ENCODE measurements at places on chromosomes 12 and 14. TPM values are rescaled to one million over a fixed set of nuclear protein-coding genes. Genes with fewer than 3 reads are reported as not detected.

DNA sequence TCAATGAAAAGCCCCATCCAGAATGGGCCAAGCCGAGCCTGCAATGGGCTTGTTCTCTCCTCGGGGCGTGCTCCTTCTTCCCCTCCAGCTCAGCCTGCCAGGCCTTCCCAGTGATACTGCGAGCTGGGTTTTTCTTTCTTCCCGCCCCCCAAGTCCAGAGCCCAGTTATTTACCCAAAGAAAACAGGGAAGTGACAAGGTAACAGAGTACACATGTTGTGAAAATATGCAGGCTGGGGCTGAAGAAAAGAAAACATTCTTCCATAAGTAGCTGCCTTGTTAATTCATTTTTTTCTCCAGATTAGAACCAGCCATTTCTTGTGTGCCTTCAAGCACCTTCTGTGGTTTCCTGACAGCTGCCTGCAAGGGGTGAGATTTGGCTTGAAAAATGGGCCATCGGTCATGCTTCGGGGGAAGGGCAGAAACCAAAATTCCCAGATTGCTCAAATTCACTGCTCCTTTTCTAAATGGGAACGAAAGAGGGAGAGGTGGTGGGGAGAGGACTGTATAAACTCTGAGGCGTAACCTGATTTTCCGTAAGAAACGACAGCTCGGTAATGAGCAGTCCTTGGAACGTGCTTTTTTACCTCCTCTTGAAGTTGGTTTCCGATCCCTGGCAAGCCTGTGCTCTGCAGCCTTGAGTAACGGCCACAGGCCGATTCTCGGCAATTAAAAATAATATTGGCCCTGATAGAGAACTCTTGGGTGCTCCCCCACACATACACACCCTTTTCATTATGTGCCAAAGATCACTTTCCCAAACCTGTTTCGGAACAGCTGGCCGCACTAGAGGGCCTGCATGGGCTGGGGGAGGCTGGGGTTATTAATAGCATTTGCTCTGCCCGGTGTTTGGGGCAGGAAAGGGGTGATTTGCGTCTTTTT lies 229.4 kb downstream of the ZFP36L1 start:
- H3K4me3 ChIP-seq, result no peak overlapping the region
- H3K36me3 ChIP-seq, result no peaks in the 10 kb centered on the region
- H3K4me1 ChIP-seq, result peaks cover 23% of the 10 kb centered on the region
- no peak for DNase-seq
- no peaks in the 10 kb centered on the region for H3K27me3 ChIP-seq

GRCh38 chr12:77070800-77071449 lies 5.6 kb upstream of the E2F7 start:
- H3K36me3 ChIP-seq, result no peaks in the 10 kb centered on the region
- H3K4me1 ChIP-seq, result peaks cover 7% of the 10 kb centered on the region
- H3K27ac ChIP-seq, result no peak overlapping the region
- H3K27me3 ChIP-seq, result peaks cover 14% of the 10 kb centered on the region
- no peak for DNase-seq

DNA sequence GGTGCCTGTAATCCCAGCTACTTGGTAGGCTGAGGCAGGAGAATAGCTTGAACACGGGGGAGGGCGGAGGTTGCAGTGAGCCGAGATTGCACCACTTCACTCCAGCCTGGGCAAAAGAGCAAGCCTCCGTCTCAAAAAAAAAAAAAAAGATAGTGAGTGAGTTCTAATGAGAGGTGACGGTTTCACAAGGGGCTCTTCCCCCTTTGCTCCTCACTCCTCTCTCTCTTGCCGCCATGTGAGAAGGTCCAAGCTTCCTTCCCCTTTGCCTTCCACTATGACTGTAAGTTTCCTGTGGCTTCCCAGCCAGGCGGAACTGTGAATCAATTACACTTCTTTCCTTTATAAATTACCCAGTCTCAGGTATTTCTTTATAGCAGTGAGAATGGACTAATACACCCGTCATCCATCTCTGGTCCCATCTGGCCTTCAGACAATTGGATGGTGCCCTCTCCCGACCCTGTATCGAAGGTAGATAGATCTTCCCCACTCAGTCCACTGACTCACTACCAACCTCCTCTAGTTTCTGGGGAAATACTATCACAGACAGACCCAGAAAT lies 27.0 kb upstream of the RCOR1 start:
- H3K4me3 ChIP-seq, result no peak overlapping the region
- H3K4me1 ChIP-seq, result peaks cover 8% of the 10 kb centered on the region
- H3K27ac ChIP-seq, result peak overlapping the region; percentile 65
- no peaks in the 10 kb centered on the region for H3K27me3 ChIP-seq

GRCh38 chr12:68487721-68488309 lies 122.9 kb upstream of the RAP1B start:
- DNase-seq, result no peak
- H3K27ac ChIP-seq, result no peak overlapping the region
- peaks cover 11% of the 10 kb centered on the region for H3K4me1 ChIP-seq
- no peak overlapping the region for H3K4me3 ChIP-seq
- H3K27me3 ChIP-seq, result no peaks in the 10 kb centered on the region
- peaks cover 5% of the 10 kb centered on the region for H3K36me3 ChIP-seq

DNA sequence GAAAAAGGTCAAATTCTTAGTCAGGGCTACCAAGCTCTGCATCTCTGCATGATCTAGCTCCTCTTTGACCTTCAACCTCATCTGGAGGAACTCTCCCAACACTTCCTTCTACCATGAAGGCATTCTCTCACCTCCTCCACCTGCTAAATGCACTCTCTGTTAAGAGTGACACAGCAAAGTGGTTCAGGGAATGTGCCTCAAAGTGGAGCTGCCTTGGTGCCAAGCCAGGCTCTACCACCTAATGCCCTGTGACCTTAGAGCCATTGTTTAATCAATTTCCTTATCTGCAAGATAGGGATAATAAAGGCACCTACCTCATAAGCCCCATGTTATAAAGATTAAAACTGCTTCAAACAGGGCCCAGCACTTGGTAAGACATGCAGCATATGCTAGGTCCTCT lies 236.7 kb downstream of the ANO2 start:
- H3K27ac ChIP-seq, result no peak overlapping the region
- H3K4me3 ChIP-seq, result no peak overlapping the region
- no peak for DNase-seq
- peaks cover 9% of the 10 kb centered on the region for H3K27me3 ChIP-seq

GRCh38 chr14:90087433-90087832 lies 25.6 kb downstream of the KCNK13 start:
- H3K27me3 ChIP-seq, result peaks cover 10% of the 10 kb centered on the region
- no peak overlapping the region for H3K4me3 ChIP-seq
- peaks cover 3% of the 10 kb centered on the region for H3K36me3 ChIP-seq
- H3K4me1 ChIP-seq, result no peaks in the 10 kb centered on the region

GRCh38 chr12:71626768-71627167 lies 36.9 kb downstream of the ZFC3H1 start:
- DNase-seq, result no peak
- peaks cover 11% of the 10 kb centered on the region for H3K36me3 ChIP-seq
- H3K27me3 ChIP-seq, result no peaks in the 10 kb centered on the region
- H3K4me1 ChIP-seq, result peaks cover 13% of the 10 kb centered on the region
- no peak overlapping the region for H3K4me3 ChIP-seq

DNA sequence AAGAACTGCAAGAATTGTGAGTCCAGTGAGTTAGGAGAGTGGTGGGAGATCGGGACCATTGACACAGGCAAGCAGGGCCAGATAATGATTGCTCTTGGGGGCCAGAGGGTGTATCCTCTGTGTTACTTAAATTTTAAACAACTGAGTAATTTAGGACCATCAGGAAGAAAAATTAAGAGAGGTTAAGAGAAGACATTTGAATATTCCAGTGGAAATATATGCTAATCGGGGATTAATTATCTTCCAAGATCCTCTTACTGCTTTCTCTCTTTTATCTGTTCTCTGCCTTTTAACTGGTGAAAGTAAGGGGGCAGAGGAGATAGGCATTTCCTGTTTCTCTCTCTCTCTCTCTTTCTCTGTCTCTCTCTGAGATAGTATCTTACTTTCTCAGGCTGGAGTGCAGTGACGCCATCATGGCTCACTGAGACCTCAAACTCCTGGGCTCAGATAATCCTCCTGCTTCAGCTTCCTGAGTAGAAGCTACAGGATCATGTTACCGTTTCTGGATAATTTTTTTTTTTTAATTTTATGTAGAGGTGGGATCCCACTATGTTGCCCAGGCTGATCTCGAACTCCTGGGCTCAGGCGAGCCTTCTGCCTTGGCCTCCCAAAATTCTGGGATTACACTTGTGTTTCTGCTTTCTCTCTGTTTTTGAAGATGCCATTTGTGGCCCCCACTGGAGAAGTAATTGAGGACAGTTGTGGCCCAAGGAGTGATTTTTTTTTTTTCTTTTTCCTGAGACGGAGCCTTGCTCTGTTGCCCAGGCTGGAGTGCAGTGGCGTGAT lies 85.1 kb downstream of the DIP2B start:
- DNase-seq, result no peak
- H3K27me3 ChIP-seq, result no peaks in the 10 kb centered on the region
- peaks cover 15% of the 10 kb centered on the region for H3K4me1 ChIP-seq
- peak overlapping the region; percentile 78 for H3K27ac ChIP-seq
- H3K36me3 ChIP-seq, result no peaks in the 10 kb centered on the region
- peak overlapping the region; percentile 19 for H3K4me3 ChIP-seq

DNA sequence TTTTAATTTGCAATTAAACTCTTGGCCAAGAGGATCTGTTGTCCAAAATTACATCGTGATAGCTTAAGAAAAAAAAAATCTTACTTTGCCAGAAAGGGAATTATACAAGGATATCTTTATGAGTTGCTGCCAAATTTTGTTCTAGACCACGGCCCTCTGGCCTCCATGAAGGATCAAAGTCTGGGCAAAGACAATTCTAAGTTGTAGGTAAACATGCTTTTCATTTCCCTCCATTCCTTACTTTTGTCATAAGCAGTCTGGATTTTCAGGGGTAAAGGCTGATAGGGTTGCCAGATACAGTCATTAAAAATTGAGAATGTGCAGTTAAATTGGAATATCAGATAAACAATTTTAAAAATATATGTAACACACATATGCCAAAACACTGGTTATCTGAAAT lies 135.1 kb downstream of the MON2 start:
- H3K4me1 ChIP-seq, result peaks cover 39% of the 10 kb centered on the region
- peak overlapping the region; percentile 93 for H3K4me3 ChIP-seq
- DNase-seq, result no peak
- no peaks in the 10 kb centered on the region for H3K27me3 ChIP-seq

DNA sequence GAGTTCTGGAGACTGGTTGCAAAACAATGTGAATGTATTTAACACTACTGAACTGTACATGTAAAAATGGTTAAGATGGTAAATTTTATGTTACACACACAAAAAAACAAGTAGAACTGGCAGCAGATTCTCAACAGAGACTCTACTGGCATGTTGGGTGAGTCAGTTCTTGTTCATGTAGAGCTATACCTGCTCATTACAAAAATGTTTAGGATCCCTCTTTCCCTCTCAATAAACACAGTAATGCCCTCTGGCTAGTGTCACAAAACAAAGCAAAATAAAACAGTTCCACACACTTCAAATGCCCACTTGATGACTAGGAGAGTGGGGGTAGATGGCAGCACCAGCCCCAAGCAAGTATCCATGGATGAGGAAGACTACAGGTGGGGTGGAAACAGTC lies 13.7 kb upstream of the ZNF740 start:
- DNase-seq, result no peak
- no peaks in the 10 kb centered on the region for H3K27me3 ChIP-seq

GRCh38 chr14:96309133-96309895 lies 53.3 kb downstream of the BDKRB1 start:
- H3K27me3 ChIP-seq, result no peaks in the 10 kb centered on the region
- DNase-seq, result no peak
- H3K36me3 ChIP-seq, result peaks cover 10% of the 10 kb centered on the region
- peak overlapping the region; percentile 43 for H3K27ac ChIP-seq

DNA sequence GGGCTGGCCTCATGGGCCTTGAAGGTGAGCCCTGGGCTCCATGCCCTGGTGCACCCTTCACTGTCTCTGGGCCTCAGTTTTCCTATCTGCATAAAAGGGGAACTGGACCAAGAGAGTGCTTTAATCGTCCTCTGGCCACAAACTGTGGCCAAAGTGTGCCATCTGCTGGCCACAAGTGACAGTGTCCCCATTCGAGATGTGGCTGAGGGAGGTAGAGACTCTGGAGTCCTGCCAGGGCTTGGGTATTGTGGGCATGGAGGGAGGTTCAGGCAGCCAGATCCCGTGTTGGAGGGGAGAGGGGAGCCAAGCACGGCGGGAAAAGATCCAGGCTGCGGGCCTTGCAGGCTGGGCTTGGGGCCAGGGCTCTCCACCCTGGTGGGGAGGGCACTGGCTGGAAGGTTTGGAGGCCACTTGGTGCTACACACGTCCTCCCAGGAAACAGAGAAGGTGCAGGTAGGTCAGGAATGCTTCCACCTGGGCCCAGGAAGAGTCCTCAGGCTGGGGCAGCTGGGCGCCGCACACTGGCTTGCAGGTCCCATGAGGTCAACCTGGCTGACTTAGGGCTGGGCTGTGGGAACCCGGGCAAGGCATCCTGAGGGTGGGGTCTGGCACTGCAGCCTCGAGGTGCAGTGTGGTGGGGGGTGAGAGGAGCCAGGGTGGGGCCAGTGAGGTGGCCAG lies 7.3 kb upstream of the KIF26A start:
- H3K27ac ChIP-seq, result no peak overlapping the region
- no peak overlapping the region for H3K4me3 ChIP-seq
- peaks cover 3% of the 10 kb centered on the region for H3K4me1 ChIP-seq
- H3K27me3 ChIP-seq, result peaks cover 36% of the 10 kb centered on the region

- DNase-seq, result no peak
- H3K4me3 ChIP-seq, result no peak overlapping the region
- no peaks in the 10 kb centered on the region for H3K4me1 ChIP-seq
These were observed 104.5 kb downstream of the MYRFL start for GRCh38 chr12:69929531-69929930.

DNA sequence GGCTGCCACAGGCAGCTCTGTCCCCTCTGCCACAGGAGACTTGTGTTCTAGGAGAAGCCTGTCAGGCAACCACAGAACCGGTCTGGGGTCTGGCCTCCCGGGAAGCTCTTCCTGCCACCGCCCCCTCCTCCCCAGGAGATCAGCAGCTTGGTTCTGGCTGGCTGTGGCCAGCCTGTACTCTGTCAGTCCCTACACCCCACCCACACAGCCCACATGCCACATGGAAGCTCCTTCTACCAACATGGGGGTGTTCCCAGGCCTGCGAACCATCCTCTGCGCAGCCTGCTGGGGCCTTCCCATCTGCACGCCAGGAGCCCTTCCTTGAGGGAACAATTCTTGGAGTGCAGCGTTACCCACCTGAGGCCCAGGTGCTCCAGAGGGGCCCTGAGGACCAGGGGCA lies 16.8 kb downstream of the TMEM106C start:
- no peak for DNase-seq
- peaks cover 2% of the 10 kb centered on the region for H3K36me3 ChIP-seq
- H3K4me1 ChIP-seq, result peaks cover under 1% of the 10 kb centered on the region
- H3K27me3 ChIP-seq, result peaks cover 5% of the 10 kb centered on the region
- no peak overlapping the region for H3K27ac ChIP-seq

GRCh38 chr14:102511538-102511937 lies 2.0 kb upstream of the ANKRD9 start:
- no peak overlapping the region for H3K27ac ChIP-seq
- H3K36me3 ChIP-seq, result no peaks in the 10 kb centered on the region
- no peak for DNase-seq
- no peaks in the 10 kb centered on the region for H3K27me3 ChIP-seq
- peaks cover 10% of the 10 kb centered on the region for H3K4me1 ChIP-seq
- peak overlapping the region; percentile 88 for H3K4me3 ChIP-seq

The IRAK3 gene
- total RNA-seq, result 2.4 TPM

The CFAP251 gene
- total RNA-seq, result 1.1 TPM

The DYRK2 gene
- 85.6 TPM for total RNA-seq

The AKAP3 gene
- total RNA-seq, result 2.6 TPM

The TAS2R13 gene
- 1.4 TPM for total RNA-seq

The CCDC177 gene
- not detected for total RNA-seq

The CMAS gene
- total RNA-seq, result 10.7 TPM
